Suppressor macrophage (primary cell): ENCODE measurements at places on chromosomes 12 and 14.

GRCh38 chr12:96879301-96879700 lies 27.8 kb upstream of the NEDD1 start:
- DNase-seq: no peak

- DNase-seq: no peak
These were observed 87.2 kb downstream of the CAPZA3 start for GRCh38 chr12:18825138-18825537.

GRCh38 chr12:80936353-80936641 lies 1.4 kb downstream of the LIN7A start:
- DNase-seq: no peak

- no peak for DNase-seq
These were observed 291.5 kb downstream of the RPS29 start for GRCh38 chr14:49294621-49295148.

DNA sequence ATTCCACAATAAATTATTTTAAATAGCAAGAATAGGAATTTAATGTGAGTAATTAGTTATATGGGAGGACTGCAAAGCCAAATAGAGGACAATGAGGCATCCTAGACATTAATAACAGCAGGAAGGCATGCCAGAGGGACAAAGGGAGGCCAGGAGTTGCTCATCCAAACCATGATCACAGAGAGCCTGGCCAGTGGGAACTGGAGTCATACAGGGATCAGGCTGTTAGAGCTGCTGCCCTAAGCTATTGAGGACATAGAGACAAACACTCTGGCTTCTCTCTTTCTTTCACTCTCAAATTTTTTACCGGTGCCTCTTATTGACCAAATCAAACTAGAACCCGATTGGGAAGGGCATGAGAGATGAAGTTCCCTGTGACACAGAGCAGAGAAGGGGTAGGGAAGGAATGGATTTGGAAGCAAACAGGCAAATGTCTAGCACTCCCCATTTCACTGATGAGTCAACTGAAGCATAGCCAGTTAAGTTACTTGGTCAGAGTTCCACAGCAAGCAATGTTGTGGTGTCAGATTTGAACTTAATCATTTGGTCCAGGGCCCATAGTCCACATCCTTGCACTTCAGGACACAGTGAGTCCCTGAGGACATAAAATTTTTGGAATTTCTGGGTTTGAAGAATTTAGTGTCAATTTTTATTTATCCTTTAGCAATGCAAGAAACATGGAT lies 17.9 kb upstream of the CFAP54 start:
- no peak for DNase-seq

DNA sequence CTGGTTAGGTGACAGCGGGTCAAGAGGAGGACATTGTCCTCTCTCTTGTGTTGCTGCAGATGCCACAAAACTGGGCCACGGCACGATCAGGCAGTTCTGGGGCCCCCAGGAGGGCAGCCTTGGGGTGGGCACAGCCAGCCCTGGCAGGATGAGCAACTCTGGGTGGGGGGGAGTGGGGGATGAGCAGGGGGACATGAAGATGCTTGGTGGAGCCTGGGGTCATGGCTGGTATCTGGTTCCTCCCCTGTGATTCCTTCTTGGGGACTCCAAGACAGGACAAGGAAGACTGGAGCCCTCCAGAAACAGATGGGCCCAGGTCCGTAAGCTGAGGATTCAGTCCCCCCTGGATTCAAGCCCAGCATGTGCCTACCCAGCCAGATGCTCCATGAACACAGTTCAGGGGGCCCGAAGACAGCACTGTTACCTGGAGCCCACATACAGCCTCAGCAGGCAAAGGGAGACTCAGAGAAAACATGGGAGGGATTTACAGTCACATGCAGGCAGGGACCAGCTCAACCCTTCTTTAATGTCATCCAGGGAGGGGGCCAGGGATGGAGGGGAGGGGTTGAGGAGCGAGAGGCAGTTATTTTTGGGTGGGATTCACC lies 10.4 kb downstream of the SERPINA1 start:
- no peak for DNase-seq

DNA sequence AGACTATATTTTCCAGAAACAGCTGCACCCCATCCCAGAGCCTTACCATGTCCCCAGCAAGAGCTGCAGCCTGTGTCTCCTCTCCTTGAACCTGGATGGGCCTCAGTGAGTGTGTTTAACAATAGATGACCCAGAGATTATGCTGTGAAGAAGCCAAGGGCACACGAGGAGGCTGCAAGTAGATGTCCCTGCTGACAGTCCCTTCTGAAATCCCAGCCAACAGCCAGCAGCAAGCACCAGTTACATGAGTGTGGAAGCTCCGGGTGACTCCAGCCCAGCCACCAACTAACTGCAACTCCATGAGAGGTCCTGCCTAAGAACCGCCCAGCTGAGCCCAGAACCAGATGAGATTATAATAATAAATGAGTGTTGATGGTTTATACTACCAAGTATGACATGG lies 191.7 kb downstream of the BCL11B start:
- DNase-seq: no peak

- no peak for DNase-seq
These were observed 4.4 kb downstream of the ZNF219 start for GRCh38 chr14:21093769-21094681.

DNA sequence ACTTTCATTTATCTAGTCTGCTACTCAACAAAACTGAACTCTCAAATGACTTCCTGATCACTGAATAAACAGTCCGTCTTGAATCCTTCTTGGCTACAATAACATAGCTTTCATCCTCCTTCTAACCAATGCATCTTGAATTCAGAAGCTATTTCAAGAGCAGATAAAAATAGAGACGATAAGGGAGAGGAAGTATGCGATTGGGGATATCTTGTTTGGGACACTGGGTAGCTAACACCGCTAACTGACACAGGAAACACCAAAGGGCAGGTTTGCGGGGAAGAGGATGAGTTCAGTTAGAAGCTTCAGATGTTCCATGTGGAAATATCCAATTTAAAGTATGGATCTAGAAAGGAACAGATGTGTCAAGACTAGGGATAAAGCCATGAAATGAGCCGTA lies 102.5 kb downstream of the SLC41A2 start:
- DNase-seq: no peak

GRCh38 chr12:43917896-43918295 lies 82.0 kb downstream of the TMEM117 start:
- DNase-seq: no peak

GRCh38 chr12:130651188-130651959 lies 64.7 kb downstream of the RIMBP2 start:
- DNase-seq: no peak

DNA sequence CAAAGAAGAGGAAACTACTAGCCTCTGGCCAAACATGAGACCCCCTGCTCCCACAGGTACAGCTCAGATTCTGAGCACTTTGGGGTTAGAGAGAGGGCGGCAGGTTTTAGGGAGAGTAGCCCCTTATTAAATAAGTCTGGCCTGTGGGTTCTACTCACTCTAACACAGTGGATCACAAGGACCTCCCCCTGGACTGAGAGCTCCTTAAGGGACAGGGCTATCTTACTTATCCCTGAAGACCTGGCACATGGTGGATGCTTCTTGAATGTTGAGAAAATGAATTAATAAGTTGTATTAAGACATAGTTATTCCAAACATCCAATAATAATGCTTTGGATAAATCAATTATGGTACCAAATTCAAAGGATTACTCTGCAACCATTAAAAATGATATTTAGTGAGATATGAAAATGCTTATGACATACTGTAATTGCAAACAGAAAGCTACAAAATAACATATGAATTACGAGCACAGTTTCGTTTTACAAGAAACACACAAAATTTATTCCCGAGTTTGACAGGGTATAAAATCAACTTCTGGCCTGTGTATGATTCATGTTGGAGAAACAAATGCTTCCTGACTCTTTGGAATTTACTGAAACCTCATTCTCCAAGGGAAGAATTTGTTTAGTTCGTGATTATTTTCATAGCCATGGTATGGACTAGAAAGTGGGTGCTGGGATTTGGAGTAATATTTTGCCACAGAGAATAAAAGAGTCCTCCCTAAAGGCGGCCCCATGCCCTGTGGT lies 59.3 kb upstream of the BDKRB2 start:
- DNase-seq: no peak

- no peak for DNase-seq
These were observed 108.7 kb downstream of the BMP4 start for GRCh38 chr14:53847881-53848280.

GRCh38 chr14:54652188-54652587 lies 85.3 kb downstream of the SAMD4A start:
- DNase-seq: no peak

DNA sequence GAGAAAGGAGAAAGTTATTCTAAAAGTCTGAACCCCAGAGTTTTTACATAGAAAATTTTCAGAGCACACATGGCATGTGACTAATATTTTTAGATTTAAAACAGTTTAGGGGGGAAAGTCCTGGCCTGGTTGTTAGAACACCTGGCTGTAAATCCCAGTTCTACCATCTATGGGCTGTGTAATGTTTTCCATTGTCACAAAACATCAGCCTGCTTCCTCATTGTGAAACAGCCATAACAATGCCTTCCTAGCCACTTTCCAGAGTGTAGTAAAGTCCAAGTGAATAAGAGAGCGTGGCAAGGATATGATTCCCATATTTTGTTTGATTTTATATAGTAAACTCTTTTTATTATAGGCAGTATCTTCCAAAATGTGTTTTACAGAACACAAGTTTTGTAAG lies 310.0 kb upstream of the DCN start:
- DNase-seq: no peak

DNA sequence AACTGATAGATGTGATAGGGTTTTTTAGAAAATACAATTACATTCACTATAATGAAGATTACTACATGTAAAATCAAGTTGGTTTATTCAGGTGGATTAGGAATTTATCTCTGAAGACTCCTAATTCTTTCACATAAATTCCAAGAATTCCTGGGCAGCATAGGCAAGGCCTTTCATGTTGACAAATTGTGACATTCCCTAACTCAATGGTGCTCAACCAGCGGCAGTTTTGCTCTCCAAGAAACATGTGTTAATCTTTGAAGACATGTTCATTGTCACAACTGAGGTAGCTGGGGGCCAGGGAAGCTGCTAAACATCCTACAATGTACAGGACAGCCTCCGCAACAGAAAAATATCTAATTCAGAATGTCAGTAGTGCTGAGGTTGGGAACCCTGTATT lies 46.3 kb downstream of the PTPRQ start:
- no peak for DNase-seq

DNA sequence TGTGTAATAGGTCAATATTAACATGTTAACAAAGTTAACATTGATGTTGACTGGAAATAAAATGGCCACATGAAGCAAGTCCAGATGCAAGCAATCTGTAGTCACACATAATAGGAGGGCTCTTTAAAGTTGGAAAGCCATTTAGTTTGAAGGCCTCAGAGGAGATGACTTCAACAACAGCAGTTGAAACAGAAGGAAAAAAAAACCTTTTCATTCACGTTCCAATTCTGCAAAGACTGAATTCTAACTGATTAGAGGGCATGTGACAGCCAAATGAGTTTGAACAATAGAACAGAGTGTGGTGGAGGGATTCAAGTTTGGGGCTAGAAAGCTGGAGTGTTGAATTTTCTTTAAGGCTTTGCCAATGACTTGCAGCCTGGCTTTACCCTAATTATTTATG lies 41.5 kb upstream of the DAAM1 start:
- no peak for DNase-seq

GRCh38 chr12:52367876-52368275 lies 595 bp upstream of the KRT85 start:
- DNase-seq: no peak

- no peak for DNase-seq
These were observed 52.7 kb downstream of the FBXO34 start for GRCh38 chr14:55323910-55324309.

GRCh38 chr14:80906946-80907345 lies 34.6 kb downstream of the CEP128 start:
- no peak for DNase-seq

DNA sequence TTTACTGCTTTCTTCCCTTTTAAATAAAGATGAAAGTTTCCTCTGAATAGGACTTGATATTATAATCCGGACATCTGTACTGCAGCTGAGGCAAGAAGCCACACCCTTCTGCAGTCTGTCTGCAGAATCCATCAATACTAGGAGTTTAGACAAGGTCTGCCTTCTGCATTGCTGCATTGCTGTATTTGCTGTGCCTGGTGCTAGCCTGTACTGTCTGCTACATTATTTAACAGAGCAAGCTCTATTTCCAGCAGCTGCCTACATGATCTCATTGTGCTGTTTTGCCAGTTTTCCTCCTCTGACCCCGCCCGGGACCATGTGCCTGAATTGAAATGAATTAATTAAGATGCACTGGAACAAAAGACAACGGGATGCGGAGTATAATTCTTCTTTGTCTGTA lies 1.7 kb downstream of the TUBA1A start:
- peak; percentile 51 for DNase-seq

- DNase-seq: no peak
These were observed 126.6 kb upstream of the LRIG3 start for GRCh38 chr12:59046763-59047534.

DNA sequence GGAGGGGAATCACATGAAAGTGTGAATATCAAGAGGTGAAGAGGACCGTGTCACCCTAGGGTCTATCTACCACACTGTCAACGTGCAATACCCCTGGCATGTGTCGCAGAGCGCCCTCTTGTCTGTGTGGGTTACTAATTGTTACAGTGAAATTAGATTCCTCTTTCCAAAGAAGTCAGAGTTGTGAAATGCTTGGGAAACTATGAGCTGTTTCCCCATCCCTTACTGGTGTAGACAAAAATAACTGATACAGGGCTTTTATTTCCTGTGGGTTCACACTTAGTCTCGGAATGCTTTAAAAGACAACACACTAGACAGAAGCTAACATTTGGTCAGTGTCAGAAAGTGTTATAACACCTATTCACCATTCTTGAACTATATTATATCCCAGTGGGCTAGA lies 597.3 kb downstream of the NRXN3 start:
- DNase-seq: no peak

GRCh38 chr14:33406766-33407165 lies 468.1 kb downstream of the NPAS3 start:
- DNase-seq: no peak

DNA sequence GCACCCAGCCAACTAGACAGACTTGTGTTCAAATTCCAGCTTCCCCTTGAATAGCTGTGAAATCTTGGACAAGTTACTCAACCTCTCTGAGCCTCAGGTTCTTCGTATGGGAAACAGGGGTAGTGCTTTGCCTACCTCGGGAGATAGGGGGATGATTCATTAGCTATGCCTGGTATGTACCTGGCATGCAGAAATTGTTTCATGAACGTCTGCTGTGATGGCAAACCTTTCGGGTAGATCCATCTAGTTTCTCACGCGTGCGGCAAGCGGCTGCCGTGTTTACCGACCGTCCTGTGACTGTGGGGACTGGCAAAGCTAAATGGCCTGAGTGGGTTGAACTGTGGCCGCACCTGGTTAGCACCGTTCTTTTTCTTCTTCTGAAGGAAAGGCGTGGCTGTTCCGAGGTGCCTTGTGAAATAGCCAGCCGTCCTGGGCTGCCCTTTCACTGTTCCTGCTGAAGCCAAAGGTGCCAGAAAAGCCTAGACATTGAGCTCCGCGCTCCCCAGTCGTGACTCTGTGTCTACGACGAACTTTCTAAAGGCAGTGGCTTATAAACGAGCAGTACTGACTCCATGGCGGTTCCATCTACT lies 40.6 kb upstream of the MED13L start:
- no peak for DNase-seq

GRCh38 chr12:3563966-3564365 lies 73.0 kb downstream of the PRMT8 start:
- DNase-seq: no peak

- DNase-seq: no peak
These were observed 21.8 kb downstream of the WNK1 start for GRCh38 chr12:774051-774614.
